HepG2 (cell line): ENCODE measurements at places on chromosomes 11 and 22. TPM values are rescaled to one million over a fixed set of nuclear protein-coding genes. Genes with fewer than 3 reads are reported as not detected.
A peak's percentile ranks its signal among the peaks of the same experiment; 100 is the strongest.

MCAM gene
- 5.9 and 15.2 TPM in 2 replicates for total RNA-seq

OR52W1 gene
- total RNA-seq, result not detected in 2 replicates

POU2F3 gene
- not detected in 2 replicates for total RNA-seq

CCDC81 gene
- 0.15 and 0.18 TPM in 2 replicates for total RNA-seq

KAT5 gene
- total RNA-seq, result 45.4 and 48.3 TPM in 2 replicates

KIF18A gene
- 14.4 and 22.8 TPM in 2 replicates for total RNA-seq

SCN3B gene
- 0.07 TPM in 1 of 2 replicates, not detected in the other for total RNA-seq

DNA sequence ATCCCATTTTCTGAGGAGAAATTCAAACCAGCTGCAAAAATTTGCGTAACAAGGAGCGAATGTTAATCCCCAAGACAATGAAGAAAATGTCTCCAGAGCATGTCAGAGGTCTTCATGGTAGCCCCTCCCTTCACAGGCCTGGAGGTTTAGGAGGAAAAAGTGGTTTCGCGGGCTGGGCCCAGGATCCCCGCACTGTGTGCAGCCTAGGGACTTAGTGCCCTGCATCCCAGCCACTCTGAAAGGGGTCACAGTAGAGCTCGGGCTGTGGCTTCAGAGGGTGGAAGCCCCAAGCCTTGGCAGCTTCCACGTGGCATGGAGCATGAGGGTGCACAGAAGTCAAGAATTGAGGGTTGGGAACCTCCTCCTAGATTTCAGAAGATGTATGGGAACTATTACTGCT is 87.4 kb downstream of the BRD1 start:
- no peak for DNase-seq

GRCh38 chr22:41286639-41287091 is 678 bp upstream of the RANGAP1 start:
- DNase-seq, result peak; percentile 60

- DNase-seq, result peak; percentile 76
These were observed 29.9 kb upstream of the MALAT1 start for GRCh38 chr11:65468874-65469333.

- no peak for DNase-seq
These were observed 41.6 kb downstream of the AHNAK start for GRCh38 chr11:62505059-62505439.

- DNase-seq, result no peak
These were observed 44.0 kb downstream of the PISD start for GRCh38 chr22:31618057-31618456.

GRCh38 chr11:120527111-120527761 is 15.7 kb downstream of the GRIK4 start:
- DNase-seq, result no peak

- no peak for DNase-seq
These were observed 4.3 kb downstream of the DHCR7 start for GRCh38 chr11:71443736-71444445.

DNA sequence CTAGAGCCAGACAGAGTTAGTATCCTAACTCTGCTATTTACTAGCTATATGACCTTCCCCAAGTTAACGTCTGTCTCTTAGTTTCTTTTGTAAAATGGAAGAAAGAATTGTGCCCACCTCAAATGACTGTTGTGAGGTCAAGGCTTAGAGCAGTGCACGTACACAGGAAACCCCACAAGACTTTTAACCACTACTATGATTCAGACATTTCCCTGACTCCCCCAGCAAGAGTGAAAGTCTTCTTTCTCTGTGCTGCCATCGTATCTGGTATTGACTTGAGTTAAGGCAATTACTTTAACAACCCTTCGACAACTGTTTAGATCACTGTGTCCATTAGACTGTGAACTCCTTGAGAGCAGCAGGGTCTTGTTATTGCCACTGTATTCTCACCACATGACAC is 2.6 kb upstream of the OR52W1 start:
- DNase-seq, result no peak

GRCh38 chr11:70233511-70233934 is 30.4 kb downstream of the FADD start:
- peak; percentile 58 for DNase-seq

DNA sequence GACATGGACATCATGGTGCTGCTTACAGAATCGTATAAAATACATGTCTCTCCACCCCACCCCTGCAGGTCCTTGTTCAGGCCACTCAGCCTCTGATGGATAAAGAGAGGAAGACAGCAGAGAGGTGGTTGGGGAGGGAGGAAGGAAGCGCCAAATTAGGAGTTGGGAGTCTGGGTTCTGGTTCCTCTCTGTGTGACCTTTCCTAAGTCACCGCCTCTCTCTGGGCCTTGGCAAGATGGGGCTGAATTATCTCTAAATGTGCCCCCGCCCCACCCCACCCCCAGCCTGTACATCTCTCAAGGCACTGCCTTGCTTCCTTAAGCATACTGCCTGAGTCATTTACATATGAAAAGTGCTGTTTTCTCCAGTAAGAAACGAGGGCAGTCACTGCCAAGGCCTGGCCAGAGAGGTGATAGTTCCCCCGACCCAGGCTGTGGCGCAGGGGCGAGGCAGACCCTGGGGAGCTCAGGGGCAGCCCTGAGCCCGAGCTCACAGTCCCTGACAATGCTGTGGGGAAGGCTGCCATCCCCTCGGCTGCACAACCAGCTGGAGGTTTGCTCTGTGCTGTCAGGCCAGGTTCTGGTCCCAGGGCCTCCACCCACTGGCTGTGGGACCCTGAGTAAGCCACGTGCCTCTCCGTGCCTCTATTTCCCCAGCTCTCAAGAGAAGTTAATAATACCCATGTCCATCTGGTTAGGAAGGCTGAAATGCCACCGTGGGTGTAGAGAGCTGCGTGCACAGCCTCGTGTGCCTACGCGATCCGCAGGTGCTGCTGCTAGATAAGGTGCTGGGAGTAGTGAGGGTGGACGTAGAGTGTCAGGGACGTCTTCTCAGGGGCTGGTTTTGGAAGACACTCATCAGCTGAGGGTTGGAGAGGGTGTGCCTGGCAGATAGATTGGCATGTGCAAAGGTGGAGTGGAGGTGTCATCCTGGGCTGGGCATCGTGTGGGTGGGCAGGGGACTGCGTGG is 55.3 kb downstream of the CACNA1I start:
- DNase-seq, result no peak

DNA sequence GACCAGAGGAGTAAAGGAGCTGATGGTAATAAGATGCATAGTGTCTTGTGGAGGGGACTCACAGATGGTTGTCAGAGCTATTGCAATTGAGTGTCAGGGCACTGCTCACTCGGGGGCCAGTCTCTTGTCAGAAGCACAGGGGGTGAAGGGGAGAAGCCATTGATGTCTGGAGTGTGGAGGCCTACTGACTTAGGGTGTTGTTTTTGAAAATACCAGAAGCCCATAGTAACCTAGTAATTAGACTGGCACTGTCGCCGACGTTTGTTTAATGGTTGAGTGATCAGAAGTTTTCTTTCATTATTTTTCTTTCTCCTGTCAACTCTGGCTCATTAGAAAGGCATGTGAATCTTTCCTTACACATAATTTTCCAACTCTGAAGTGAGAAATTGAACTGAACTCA is 151.6 kb upstream of the TENM4 start:
- DNase-seq, result no peak

DNA sequence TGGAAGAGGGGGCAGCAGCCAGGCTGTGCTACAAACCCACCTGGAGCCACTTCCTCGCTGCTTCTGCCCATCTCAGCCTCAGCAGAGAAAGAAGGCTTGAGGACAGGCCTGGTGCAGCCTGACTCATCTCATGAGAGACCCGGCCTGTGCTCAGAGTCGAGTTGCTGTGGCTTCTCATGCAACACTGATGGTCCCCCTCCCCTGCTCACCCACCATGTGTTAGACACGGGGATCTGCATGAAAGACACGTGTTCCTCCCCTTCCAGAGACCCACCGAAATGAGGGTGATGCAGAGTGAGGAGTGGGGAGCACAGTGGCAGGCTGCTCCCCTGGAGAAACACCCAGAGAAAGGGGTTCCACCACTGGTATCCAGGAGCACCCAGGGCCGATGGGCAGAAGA is 15.0 kb downstream of the RTN4R start:
- no peak for DNase-seq

DNA sequence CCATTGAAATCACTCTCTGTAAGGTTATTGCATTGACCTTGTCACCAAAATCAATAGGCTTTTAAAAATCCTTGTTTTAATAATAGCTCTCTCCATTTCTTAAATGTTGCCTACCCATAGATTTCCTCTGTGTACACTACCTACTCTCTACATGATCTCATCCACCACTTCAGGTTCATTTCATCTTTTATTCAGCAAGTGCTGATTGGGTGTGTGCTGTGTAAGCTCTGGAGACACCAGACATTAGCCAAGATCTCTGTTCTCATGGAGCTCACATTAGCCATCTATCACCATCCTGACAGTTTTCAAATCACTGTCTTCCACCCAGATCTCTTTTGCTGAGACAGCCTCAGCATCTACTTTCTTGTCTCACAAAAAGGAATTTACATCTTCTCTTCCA is 4.4 kb upstream of the MS4A10 start:
- no peak for DNase-seq

GRCh38 chr22:42343531-42344081 is 73.2 kb upstream of the TCF20 start:
- DNase-seq, result no peak

GRCh38 chr22:21861851-21862250 is 5.6 kb downstream of the MAPK1 start:
- DNase-seq, result no peak

GRCh38 chr11:125902927-125903710 is at the start of gene PUS3:
PUS3 (minus strand) TSS chr11:125903206; CDS start chr11:125896284, 6,922 bp downstream.
- DNase-seq, result peak; percentile 78

DNA sequence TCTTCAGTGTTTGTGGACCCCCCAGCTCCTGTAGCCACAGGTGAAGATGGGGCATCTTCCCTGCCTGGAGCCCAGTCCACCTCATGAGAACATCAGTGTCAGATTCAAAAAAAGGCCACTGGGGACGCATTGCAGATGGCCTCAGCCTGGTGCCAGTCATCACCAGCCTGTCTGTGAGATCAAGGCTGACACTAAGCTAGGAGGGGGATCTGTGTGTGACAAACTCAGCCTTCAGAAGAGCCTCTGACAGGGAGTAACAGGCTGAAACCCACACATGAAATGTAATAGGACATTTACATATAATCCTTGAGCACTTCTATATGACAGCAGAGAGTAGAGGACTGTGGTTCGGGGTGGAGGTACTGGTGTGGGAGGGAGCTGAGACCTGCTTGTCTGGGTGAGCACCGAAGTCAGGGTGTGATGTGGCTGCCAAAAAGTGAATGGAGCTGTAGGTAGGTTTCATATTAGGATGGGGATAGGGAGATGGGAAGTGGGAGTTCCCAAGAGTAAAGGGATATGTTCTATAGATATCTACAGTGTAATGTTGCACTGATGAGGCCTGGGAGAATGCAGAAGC is 20.5 kb upstream of the CCDC134 start:
- no peak for DNase-seq

DNA sequence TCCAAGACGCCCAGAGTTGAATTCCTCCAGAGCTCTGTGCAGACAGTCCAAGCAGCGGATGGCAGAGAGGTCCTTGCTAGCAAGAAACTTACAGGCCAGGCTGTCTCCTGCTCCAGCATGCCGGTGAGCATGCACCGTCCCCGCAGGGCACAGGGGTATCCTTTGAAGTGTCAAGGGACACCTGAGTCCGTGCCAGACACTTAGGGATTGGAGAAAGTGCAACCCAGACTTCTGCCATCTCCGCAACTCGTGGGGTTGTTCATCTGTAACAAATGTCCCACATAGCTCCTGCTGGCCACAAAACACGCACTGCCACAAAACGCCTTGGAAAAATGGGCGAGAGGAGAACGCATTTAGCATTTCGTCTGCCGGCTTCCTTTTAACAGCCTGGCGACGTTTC is 13.3 kb downstream of the TSPO start:
- no peak for DNase-seq

- DNase-seq, result no peak
These were observed 1.5 kb upstream of the IGF2 start for GRCh38 chr11:2140411-2141400.

DNA sequence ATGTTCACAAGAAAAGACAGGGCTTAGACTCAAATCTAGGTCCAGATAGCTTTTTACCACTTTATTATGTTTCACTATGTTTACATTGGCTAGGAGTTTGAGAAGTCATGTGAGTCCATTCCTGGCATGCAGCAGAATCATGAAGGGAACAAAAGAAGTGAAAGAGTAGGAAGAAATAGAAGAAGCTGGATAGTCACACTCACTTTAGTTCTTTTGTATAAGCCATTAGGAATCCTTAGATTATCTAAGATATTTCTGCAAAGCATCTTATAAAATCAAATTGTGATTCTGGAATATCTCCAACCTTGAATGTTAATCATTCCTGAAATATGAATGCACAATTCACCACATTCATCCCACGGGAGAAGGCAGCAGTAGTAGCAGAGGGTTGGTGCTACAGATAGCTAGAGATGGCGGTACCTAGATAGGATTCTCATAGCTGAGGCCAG is 31.9 kb downstream of the MAML2 start:
- DNase-seq, result no peak

- no peak for DNase-seq
These were observed 17.8 kb upstream of the RRM1 start for GRCh38 chr11:4076774-4077173.

DNA sequence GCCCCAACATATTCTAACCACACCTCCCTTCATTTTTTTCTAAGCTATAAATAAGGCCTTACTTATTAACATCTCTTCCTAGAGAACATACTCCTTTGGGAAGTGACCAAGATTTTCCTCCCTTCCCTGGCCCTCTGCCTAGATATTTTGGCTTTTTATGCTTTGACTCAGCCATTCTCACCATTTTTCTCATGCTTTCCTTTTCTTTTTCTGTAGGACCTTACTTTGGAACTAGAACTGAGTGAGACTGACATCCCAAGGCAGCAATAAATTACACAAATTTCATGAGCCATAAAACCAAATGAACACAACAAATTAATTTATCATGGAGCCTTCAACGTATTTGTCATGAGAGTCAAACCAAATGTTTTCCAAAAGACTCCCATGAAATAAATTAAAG is 142.7 kb upstream of the CTSC start:
- DNase-seq, result no peak

GRCh38 chr11:105884436-105884835 is 137.6 kb downstream of the MSANTD4 start:
- DNase-seq, result no peak

- DNase-seq, result no peak
These were observed 27.3 kb downstream of the SYT7 start for GRCh38 chr11:61553373-61554171.

DNA sequence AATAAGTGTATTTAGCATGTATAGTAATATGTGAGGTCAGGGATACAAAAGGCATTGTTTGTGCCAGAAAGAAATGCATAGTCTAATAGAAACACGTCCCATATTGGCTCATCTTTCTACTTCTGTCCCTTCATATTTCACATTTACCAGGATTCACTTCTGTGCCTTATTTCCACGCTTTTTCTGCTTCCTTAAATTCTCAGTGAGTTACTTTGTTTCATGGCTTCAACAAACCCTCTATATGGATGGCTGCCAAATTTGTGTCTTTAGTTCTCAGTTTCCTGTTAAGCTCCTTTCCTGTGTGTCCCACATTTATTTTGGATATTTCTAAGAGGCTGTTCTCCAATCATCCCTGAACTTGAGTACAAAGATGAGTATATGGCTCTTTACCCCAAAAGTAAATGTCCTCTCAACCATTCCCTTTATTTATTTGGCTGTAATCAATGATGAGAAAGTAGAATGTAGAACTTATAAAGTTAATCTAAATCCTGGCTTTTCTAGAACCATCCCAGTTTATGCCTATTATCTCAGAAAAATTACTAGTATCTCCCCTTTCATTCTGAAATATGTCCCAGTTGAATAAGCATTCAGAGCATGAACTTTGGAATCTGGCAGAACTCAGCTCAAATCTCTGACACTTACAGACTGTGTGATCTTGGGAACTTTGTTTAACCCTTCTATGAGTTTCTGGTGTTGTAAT is 23.5 kb downstream of the OR8B12 start:
- DNase-seq, result no peak

- peak; percentile 48 for DNase-seq
These were observed 84.1 kb downstream of the PDE2A start for GRCh38 chr11:72589802-72590761.
